ENCODE measurements at places on chromosomes 4 and X. TPM values are rescaled to one million over a fixed set of nuclear protein-coding genes. Genes with fewer than 3 reads are reported as not detected.
A peak's percentile ranks its signal among the peaks of the same experiment; 100 is the strongest.

DNA sequence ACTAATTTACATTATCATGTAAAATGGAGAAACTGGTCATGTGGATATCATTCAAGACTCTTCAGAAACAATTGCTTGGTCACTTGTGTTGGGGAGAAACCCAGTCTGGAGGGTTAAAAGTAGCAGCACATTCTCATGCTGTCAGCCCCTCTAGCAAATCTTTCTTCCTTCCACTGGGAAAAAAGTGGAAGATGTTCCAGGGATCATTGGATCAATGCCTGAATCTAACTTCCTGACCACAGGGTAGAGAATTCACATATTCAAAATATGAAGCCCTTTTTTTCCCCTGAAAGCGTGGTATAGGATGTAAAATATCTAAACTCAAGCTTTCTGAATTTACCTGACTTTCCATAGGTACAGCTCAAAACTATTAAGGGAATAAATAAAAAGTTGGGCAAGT lies 98.0 kb downstream of the CXCL13 start:
- no peak overlapping the region for H3K4me3 ChIP-seq
- no peak overlapping the region for H3K27ac ChIP-seq
- peaks cover 19% of the 10 kb centered on the region for H3K4me1 ChIP-seq
- no peaks in the 10 kb centered on the region for H3K27me3 ChIP-seq
- peak; percentile 79 for DNase-seq

GRCh38 chrX:9953396-9953795 lies 13.8 kb upstream of the CLDN34 start:
- H3K4me1 ChIP-seq, result no peaks in the 10 kb centered on the region
- H3K36me3 ChIP-seq, result no peaks in the 10 kb centered on the region
- peaks cover 12% of the 10 kb centered on the region for H3K27me3 ChIP-seq
- H3K4me3 ChIP-seq, result no peak overlapping the region
- H3K27ac ChIP-seq, result no peak overlapping the region
- no peak for DNase-seq

Gene MAGEA12
- not detected for total RNA-seq

GRCh38 chrX:120271218-120271617 lies 20.6 kb downstream of the ZBTB33 start:
- H3K4me3 ChIP-seq, result no peak overlapping the region
- H3K4me1 ChIP-seq, result no peaks in the 10 kb centered on the region
- H3K27ac ChIP-seq, result no peak overlapping the region

- H3K27ac ChIP-seq, result no peak overlapping the region
- peaks cover 4% of the 10 kb centered on the region for H3K27me3 ChIP-seq
- H3K4me3 ChIP-seq, result no peak overlapping the region
- no peak for DNase-seq
Observed at GRCh38 chrX:133661962-133662839, 246.9 kb upstream of the GPC4 start.

GRCh38 chr4:7027913-7028312 lies 15.3 kb upstream of the TADA2B start:
- H3K27ac ChIP-seq, result no peak overlapping the region
- no peaks in the 10 kb centered on the region for H3K27me3 ChIP-seq
- no peak overlapping the region for H3K4me3 ChIP-seq
- H3K4me1 ChIP-seq, result no peaks in the 10 kb centered on the region
- H3K36me3 ChIP-seq, result peaks cover 79% of the 10 kb centered on the region

GRCh38 chr4:155114790-155115189 lies 93.6 kb upstream of the NPY2R start:
- H3K4me1 ChIP-seq, result no peaks in the 10 kb centered on the region
- H3K27me3 ChIP-seq, result no peaks in the 10 kb centered on the region
- no peak overlapping the region for H3K27ac ChIP-seq
- no peaks in the 10 kb centered on the region for H3K36me3 ChIP-seq

DNA sequence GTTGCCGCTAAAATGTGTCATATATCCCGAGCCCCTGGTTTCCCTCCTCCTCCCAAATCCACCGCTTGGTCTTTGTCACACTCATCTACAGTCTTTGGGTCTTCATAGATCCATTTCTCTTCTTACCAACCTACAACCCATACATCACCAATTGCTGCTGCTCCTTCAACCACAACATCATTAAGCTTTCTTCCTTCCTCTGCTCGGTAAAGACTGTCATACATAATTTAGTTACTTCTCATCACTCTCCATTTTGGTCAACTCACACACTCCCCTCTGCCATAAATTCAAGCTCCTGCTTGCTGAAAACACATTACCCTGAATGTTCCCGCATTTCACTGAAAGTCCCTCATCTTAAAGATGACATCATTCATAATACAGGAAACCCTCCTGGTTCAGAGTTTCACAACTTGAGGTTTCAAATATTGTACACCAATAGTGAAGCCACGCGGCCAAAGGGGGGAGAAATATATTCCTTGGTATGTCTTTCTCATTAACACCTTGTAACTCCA lies 1.7 kb upstream of the DCTD start:
- H3K36me3 ChIP-seq, result peaks cover 15% of the 10 kb centered on the region
- H3K27me3 ChIP-seq, result no peaks in the 10 kb centered on the region
- peaks cover 13% of the 10 kb centered on the region for H3K4me1 ChIP-seq
- no peak overlapping the region for H3K4me3 ChIP-seq
- no peak overlapping the region for H3K27ac ChIP-seq
- DNase-seq, result no peak

DNA sequence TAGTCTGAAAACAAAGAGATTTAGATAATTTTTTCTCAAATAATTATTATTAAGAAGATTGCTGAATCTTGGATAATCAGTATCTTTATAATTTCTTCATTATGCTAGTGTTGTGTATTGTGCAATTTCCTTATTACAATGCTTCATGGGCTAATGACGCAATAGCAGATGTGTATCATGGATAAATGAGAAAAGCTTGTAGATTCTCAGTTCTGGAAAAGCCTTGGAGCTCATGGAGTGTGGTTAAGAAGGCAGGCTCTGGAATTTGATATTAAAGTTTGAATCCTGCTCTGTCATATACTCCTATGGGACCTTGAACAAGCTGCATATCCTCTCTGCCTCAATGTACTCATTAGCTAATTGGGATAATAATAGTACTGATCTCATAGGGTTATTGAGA lies 18.9 kb upstream of the CXCL8 start:
- peak; percentile 18 for DNase-seq
- no peak overlapping the region for H3K4me3 ChIP-seq
- H3K27me3 ChIP-seq, result no peaks in the 10 kb centered on the region
- no peaks in the 10 kb centered on the region for H3K36me3 ChIP-seq
- H3K4me1 ChIP-seq, result no peaks in the 10 kb centered on the region

Gene GASK1B
- 39.7 TPM for total RNA-seq

Gene ART3
- total RNA-seq, result 26.0 TPM

DNA sequence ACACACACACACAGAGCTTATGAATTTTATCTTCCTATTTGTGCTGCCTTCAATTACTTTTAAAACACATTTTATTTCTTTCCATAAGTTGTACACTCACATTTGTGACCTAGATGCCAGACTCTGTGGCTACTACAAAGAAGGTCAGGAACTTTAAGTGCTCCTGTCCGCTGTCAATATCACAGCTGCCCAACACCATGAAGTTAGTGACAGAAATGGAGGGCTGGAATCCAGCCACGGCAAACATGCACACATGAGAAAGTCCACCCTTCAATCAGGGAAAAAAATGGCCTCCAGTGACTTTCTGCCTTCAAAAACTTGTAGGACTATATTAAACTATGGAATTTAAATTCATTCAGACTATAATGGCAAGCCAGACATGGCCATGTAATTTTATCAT lies 334.4 kb upstream of the FSTL5 start:
- no peaks in the 10 kb centered on the region for H3K27me3 ChIP-seq
- no peaks in the 10 kb centered on the region for H3K36me3 ChIP-seq
- DNase-seq, result peak; percentile 4
- H3K4me3 ChIP-seq, result no peak overlapping the region
- no peaks in the 10 kb centered on the region for H3K4me1 ChIP-seq

DNA sequence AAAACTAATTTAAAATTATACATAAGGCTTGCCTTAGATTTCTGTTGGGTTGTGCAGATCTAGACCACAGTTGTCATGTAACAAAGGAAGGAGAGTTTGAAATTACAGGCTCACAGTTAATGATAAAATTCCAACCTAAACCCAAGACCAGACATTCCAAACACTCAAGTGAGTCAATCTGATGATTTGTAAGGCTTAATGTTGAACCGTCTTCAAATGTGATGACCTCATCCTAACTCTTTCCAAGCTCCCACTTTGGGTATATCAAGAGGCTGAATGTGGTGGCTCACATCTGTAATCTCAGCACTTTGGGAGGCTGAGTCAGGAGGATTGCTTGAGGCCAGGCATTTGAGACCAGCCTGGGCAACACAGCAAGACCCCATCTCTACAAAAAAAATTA lies 149.2 kb downstream of the TBL1X start:
- peaks cover 13% of the 10 kb centered on the region for H3K27me3 ChIP-seq
- DNase-seq, result no peak
- H3K4me3 ChIP-seq, result no peak overlapping the region
- H3K36me3 ChIP-seq, result no peaks in the 10 kb centered on the region
- H3K4me1 ChIP-seq, result peaks cover 5% of the 10 kb centered on the region
- H3K27ac ChIP-seq, result no peak overlapping the region

Gene RTL3
- total RNA-seq, result 1.3 TPM

DNA sequence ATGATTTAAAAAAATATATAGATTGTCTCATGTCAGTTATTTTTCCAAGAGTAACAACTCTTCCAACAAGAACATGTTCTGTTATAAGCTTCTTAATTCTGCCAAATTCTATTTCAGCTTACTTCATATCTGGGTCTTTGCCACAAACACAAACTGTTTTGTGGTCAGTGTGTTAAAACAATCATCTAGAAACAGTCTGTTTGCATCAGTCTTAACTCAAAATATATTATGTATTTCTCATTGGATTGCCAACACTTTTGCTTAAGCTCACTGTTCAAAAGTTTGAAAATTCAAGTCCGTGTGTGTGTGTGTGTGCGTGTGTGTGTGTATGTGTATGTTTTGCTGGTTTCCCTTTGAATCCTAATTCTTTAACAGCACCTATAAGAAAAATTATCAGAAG lies 752.3 kb upstream of the NDST4 start:
- DNase-seq, result peak; percentile 97
- H3K4me1 ChIP-seq, result no peaks in the 10 kb centered on the region

- peaks cover 5% of the 10 kb centered on the region for H3K4me1 ChIP-seq
- DNase-seq, result no peak
- H3K4me3 ChIP-seq, result no peak overlapping the region
- no peaks in the 10 kb centered on the region for H3K36me3 ChIP-seq
Observed at GRCh38 chr4:138865765-138866164, 149.8 kb upstream of the NOCT start.

Gene NEIL3
- total RNA-seq, result 3.0 TPM

Gene MAGEB1
- not detected for total RNA-seq

Gene CT55
- 0.27 TPM for total RNA-seq

Gene NUDT11
- total RNA-seq, result 4.7 TPM

Gene ZNF827
- total RNA-seq, result 13.6 TPM

Gene TMEM144
- total RNA-seq, result 3.1 TPM

DNA sequence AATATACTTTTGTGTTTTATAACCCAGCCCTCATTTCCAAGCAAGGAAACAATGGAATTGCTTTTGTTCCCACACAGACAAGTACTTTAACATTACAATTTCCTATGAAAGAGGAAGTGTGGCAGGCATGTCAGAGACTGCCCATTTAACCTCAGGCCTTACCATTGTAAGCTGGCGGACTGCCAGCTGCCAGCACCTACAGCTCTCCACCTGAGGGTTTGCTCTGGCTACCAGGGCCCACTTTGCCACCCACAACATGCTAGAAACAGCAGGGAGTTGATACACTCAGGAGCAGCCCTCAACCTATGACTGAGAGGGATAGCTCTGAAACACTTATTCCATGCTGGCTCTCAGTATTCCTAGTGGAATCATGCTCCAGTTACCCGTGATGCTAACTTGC lies 152.3 kb upstream of the PRDX4 start:
- H3K27me3 ChIP-seq, result peaks cover 9% of the 10 kb centered on the region
- H3K4me1 ChIP-seq, result no peaks in the 10 kb centered on the region
- no peak overlapping the region for H3K27ac ChIP-seq
- no peak for DNase-seq
- no peak overlapping the region for H3K4me3 ChIP-seq

Gene PLRG1
- total RNA-seq, result 61.3 TPM

DNA sequence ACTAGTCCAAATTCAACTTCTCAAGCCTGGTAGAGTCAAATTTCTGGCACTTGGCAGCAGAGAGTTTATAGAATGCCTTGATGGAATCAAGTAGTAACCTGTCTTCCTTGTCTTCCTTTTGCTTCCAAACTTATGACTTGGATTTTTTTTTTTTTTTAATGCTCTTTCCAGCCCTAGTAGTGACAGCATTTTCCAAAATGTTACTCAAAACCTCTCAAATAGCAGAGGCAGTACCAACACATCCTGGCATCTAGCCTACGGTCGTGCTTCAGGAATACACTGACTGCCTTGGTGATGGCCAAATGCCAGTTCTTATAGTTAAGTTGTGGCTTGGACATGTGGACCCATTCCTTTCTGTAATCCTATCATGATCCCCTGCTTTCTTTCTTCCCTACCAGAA lies 46.0 kb downstream of the GALNT7 start:
- no peaks in the 10 kb centered on the region for H3K36me3 ChIP-seq
- H3K4me1 ChIP-seq, result peaks cover 10% of the 10 kb centered on the region
- DNase-seq, result peak; percentile 84
- no peaks in the 10 kb centered on the region for H3K27me3 ChIP-seq
- no peak overlapping the region for H3K4me3 ChIP-seq
- H3K27ac ChIP-seq, result no peak overlapping the region

DNA sequence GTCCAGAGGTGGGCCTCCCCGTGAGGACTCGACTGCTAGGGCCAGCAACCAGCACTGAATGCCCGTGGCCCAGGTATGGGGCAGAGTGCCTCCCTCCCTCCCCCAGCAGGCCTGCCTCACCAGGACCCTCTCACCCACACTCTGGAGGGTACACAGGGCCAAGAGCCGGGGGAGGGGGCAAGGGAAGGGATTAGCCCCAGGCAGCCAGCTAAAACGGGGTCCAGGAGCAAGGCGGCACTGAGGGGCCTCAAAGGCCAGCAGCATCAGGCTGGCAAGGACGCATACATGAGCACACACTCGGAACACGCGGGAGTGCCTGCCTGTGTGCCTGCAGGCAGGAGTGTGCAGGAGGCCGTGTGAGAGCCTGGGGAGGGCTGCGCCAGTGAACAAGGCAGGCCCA lies 18.3 kb upstream of the DUSP9 start:
- no peak overlapping the region for H3K27ac ChIP-seq
- H3K4me3 ChIP-seq, result no peak overlapping the region
- peaks cover 9% of the 10 kb centered on the region for H3K4me1 ChIP-seq
- no peak for DNase-seq

Gene SSX4
- not detected for total RNA-seq

Gene ETDB
- not detected for total RNA-seq

DNA sequence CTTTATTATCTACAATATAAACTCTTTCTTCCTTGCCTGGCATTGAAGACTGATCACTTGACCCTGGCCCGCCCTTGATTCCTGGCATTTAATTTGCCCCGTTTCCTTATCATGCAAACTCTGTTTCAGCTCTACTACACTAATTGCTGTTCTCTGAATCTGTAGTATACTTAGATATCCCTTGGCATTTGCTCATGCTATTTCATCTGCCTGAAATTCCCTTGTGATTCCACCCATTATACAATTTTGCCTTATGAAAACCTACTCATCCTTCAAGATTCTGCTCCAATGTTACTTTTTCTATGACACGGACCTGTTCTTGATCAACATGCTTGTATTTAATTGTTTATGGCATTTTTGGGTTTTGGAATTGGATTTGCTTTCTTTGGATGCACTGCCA lies 459.9 kb upstream of the AMOT start:
- H3K27ac ChIP-seq, result no peak overlapping the region
- no peak for DNase-seq
- no peaks in the 10 kb centered on the region for H3K36me3 ChIP-seq
- no peaks in the 10 kb centered on the region for H3K4me1 ChIP-seq
- no peak overlapping the region for H3K4me3 ChIP-seq
- no peaks in the 10 kb centered on the region for H3K27me3 ChIP-seq

- no peak for DNase-seq
- H3K4me3 ChIP-seq, result no peak overlapping the region
- no peaks in the 10 kb centered on the region for H3K4me1 ChIP-seq
- no peaks in the 10 kb centered on the region for H3K36me3 ChIP-seq
- peaks cover 6% of the 10 kb centered on the region for H3K27me3 ChIP-seq
- no peak overlapping the region for H3K27ac ChIP-seq
Observed at GRCh38 chrX:132576939-132577338, 88.1 kb upstream of the MBNL3 start.

All from muscle of leg (tissue), 16 donors.